Renal cortical epithelial cell (primary cell): ENCODE measurements at places on chromosomes 1 and 21.

DNA sequence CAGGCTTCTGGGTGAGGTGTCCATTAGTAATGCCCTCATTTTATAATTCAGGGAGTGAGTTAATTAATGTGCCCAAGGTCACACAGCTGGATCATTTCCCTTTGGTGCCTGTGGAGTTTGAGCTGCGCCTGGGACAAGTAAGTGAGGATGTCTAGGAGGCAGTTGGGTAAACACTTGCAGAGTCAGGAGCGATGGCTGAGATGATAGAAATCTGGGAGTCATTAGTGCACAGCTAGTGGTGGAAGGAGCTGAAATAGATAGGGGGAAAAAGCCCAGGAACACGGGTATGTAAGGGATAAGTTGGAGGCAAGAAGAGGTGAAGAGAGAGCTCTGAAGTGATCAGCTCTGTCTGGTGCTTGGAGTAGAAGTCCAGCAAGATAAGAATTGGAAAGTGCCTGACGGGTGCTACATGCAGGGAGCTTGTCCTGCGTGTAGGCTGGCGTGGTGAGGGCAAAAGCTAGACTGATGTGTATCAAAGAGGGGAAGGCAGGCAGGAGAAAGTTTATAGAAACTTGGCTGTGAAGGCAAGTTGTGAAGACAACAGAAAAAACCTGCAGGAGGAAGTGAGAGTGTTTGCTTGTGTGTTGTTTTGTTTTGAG lies 1.7 kb upstream of the SCAF4 start:
- no peak for DNase-seq

DNA sequence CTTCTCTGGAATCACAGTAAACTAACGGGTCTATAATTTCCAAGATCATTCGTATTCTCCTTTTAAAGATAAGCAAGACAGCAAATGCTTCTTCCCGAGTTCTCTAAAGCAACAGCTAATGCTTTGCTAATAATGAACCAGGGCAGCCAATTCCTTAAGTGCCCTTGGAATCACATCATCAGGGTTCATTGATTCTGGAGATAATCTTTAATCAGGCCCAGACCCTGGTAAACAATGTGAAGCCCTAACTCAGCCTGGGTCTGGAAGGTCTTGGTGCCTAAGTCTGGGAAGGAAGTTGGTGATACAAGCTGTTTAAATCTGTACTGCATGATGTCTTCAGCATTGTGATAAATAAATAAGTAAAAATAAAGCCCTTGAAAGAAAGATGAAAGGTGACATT lies 18.4 kb downstream of the ERI3 start:
- peak; percentile 88 for DNase-seq

DNA sequence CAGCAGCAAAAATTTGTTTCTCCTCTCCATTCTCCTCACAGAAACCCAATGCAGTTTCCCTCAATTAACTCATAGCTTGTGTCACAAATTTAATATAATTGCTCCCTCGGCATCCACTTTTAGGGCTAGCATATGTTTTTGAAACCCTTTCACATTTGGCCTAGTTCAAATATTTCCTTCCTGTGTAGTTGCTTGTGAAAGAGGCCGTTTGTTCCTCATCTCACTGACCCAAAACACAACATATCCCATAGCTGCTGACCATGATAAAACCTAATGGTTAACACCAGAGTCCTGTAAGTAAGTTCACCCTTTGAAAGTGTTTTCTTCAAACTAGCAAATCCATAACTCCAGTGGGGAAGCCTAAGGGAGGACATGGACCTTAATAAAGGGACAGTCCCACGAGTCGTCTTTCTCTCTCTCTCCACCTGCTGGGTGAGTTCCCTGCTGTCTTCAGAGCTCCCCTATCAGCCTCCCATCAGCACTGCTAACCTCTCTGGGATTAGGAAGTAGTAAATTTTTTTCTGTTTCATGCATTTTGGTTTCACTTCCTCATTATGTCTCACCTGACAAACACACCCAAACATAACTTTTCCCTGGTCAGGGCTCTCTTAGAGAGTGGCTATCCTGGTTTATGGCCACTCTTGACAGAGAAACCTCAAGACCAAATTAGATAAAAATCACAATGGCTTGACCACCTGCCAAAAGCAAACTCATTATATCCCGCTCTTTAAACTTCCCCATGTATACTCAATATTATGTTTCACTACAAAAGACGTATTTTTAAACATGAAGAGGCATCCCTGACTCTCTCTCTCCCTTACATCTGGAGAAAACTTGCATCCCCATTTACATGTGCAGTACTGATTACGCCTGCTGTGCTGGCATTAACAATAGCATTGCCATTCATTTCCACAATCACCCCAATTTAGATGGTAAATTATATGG lies 177.7 kb upstream of the HP1BP3 start:
- DNase-seq = peak; percentile 47

GRCh38 chr1:218388591-218388990 lies 43.5 kb downstream of the TGFB2 start:
- DNase-seq = no peak

DNA sequence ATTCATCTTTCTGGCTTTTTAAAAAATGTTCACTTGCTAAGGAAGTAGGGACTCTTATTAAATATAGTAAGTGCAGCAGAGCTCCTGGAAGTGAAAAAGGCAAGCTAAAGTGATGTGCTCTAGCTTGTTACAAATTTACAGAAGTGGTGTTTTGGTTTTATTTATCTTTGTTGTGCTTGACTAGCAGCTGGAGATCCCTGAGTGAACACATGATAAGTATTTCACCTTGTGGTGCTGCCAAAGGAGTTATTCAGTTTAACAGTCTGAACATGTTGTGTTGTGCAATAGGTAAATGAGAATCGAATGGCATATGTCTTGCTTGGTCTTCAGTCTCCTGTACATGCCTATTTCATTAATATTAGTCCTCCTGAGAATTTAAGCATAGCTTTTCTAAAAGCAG lies 315.7 kb downstream of the TPR start:
- DNase-seq = peak; percentile 98
